ENCODE measurements at places on chromosomes 16 and 17.

- DNase-seq = no peak
These were observed 590.6 kb downstream of the MAF start for GRCh38 chr16:79009896-79010295.

GRCh38 chr16:69619514-69619913 is 53.7 kb downstream of the NFAT5 start:
- DNase-seq = no peak

- no peak for DNase-seq
These were observed 587 bp upstream of the PRR35 start for GRCh38 chr16:559411-560203.

- DNase-seq = no peak
These were observed 83.1 kb downstream of the MYO1D start for GRCh38 chr17:32793841-32794240.

DNA sequence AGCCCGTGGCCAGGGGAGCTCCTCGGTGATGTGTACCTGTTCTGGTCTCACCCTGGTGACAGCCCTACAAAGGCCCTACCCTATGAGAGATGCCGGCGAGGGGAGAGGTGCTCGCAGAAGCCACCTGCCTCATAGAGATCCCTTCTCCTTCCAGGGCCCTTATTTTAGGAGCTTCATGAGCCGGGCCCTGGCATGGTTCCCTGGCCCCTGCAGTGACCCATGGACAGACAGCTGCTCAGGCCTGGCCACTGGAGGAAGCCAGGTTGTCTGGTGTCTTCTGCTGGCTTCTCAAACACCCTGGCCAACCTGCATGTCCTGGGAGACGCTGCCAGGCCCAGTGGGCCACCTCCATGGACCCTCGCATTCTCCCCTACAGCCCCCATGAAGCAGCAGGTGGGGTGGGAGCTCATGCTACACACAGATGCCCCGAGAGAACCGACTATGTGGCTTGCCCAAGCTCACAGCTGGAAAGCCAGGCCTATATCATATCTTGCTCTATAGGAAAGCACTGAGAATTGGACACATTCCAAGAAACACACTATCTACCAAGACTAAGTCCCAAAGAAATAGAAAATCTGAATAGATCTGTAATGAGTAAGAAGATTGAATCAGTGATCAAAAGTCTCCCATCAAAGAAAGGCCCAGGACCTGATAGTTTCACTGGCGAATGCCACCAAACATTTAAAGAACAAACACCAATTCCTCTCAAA is 7.2 kb upstream of the AATK start:
- DNase-seq = no peak

GRCh38 chr16:66475232-66475631 is 48.1 kb downstream of the BEAN1 start:
- no peak for DNase-seq

DNA sequence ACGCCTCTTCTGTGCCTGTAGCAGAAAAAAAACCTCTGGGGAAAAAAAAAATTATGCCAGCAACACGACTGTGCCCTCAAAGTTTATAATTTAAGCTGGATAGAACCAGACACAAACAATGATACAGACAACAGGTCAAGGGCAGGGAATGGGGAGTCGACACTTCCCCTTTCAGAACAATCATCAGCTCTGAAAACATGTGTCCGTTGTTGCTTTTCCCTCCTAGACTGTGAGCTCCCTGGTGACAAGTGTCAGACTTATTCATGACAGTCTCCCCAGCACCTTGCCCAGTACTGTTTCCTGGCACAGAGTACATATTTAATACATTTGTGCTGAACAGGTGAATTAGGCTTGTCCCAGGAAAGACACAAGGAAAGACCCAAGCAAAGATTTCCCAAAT is 178.3 kb downstream of the SOX9 start:
- DNase-seq = no peak

DNA sequence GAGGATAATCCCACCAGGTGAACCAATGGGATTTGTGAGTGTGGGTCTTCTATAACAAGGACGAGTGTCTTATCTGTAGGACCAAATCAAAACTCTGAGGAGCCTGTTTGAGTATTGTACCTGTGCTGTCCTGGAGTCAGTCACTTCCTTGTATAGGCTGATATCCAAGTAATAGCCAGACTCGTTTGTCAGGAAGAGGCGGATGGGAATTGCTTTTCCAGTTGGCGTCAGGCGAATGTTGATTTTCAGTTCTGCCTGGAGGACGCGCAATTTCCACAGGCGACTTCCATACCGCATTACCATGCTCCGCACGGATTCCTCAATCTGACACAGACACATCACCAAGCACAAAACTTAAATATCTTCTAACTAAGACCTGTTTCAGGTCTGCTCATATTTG is 187.6 kb upstream of the C17orf78 start:
- no peak for DNase-seq

DNA sequence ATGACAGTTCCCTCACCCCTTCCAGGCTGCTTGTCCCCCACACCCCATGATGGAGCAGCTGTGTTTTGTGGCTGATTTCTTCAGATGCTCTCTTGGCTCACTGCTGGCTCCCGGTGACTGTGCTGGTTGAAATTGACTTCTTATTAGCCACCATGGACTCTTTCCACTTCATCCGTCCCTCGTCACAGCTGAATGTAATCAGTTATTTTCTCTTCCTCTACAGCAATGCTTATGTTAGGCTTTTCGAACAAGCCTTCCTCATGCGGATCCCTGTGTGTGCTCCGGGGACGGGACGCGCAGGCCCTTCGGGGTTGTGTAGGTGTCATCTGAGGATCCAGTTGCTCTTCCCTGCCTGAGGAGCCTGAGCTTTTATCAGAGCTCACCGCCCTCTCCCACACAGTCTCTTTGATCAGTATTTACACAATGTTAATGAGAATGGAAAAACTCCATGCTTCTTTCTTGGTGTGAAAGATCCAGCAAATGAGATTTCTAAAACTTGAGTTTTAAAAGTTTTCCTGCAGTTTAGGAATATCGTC is 87.5 kb downstream of the RPTOR start:
- DNase-seq = no peak

GRCh38 chr16:76943921-76944320 is 247.1 kb upstream of the MON1B start:
- DNase-seq = no peak

DNA sequence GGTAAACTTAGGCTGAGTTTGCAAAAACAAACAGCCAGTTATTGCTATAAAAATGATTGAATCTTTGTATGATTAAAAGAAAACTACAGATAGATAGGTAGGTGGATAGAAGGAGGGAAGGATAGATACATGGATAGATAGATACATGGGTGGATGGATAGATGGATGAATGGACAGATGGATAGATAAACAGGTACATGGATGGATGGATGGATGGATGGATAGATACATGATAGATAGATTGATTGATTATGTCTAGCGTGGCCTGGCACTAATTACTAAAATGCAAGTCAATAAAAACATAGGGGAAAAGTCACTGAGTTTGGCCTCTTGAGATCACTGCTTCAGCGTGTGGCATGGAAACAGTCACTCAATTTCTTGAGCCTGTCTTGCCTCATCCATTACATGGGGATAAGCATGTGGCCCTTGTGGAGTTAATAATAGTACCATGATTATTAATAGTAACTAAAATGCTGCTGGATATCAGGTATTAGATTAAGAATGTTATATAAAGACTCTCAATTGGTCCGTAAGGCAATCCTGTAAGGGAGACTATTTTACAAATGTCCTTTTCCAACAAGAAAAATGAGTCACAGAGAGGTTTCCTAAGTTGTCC is 184.9 kb downstream of the HS3ST3A1 start:
- no peak for DNase-seq

DNA sequence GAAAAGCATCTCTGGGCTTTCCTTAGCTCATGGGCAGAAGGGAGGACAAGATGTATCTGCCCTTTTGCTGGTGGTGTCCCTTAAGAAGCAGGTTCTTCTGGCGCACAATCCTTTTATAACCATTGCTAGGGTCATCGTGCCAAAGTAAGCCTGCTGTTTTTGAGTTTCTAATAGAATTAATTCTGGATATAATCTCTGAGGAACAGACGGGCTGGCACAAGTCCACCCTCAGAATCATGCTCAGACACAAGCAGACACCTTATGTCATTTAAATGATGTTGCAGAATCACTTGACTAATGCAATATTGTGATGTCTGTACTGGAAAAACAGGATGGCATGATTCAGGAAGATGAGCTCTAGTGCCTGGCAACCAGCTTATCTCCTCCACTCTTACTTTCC is 18.8 kb upstream of the MMD start:
- DNase-seq = no peak

DNA sequence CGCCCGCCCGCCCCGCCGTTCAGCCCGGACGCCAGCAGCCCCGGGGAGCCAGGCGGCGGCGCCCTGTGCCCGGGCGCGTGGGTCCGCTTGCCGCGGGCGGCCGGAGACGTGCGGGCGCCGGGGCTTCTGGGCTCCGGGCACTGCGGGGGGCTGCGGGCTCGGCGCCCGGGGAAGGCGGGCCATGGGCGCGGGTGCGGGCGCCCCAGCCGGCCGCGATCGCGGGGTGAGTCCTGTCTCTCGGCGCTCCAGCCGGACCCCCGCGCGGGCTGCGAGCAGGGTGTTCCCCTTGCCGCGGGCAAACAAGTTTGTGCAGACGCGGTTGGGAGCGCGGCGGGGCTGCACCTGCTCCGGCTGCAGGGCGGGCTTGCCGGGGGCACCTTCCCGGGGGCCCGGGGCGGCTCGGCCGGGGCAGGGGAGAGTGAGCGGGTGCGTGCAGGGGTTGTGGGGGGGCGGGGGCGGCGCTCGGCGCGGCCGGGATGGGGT is 292 bp downstream of the WSCD1 start:
- DNase-seq = no peak

- no peak for DNase-seq
These were observed 77.2 kb downstream of the AATF start for GRCh38 chr17:37025847-37026530.

DNA sequence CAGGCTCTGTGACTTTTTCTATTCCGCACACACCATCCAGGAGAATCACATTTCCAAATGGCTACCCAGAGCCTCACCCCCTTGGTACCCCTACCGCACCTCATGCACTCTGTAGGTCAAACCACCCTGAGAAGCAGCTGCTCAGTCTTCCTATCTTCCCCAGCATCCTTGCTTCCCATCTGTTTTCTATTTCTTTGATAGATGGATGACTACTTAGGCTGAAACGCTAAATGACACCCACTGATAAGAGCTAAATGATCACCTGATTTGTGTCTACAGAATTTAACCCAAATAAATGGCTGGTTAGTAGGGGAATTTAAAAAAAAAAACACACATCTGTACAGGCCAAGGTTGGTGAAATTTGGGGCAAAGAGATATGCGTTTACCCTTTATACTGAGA is 17.6 kb upstream of the COX10 start:
- no peak for DNase-seq

DNA sequence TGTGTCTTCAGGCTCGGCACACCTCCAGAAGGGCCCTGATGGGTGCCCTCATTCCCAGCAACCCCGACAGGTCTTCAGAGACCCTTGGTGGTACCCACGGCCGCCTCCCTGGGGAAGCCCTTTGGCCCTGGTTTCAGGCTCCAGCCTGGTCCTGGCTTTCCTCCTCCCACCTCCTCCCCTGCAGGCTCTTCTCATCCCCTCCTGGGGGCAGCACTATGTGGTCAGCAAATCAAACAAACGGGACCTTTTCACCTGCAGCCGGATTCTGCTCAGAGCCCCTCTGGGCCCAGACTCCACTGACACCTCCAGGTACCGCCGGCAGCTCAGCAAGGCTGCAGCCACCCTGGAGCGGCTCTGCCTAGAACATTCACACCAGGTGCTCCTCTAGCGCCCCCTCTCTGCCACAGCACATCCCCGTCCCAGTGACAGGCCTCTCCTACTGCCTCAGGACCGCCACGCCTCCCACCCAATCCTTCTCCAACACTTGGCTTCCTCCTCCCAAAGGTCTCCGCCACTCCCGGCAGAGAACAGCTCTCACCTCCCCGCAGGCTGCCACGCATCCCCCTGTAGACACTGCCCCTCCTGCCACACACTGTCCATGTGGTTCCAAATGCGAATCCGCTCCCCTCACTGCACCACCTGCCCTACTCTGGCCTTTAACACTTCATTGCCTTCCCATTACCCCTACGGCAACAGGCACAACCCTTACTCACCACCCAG is 12.0 kb downstream of the CORO7 start:
- no peak for DNase-seq

- peak; percentile 40 for DNase-seq
These were observed 14.9 kb upstream of the RBFOX3 start for GRCh38 chr17:79625706-79626105.

GRCh38 chr17:50817838-50818237 is 17.5 kb upstream of the WFIKKN2 start:
- no peak for DNase-seq

GRCh38 chr16:23124315-23124714 is 24.9 kb downstream of the USP31 start:
- no peak for DNase-seq

DNA sequence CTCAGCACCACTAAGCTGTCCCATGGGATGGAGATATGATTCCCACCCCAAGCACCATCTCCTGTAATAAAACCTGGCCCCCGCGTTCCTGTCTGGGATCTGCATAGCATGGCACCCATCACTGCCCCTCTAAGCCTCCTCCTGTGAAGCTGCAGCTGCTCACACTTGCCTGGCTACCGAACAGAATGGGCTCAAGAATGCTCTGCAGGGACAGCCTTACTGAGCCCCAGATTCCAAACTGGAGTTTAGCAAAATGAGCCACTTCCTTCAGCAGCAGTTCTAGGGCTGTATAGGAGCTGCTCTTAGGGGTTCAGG is 256.1 kb downstream of the CPPED1 start:
- DNase-seq = no peak

GRCh38 chr17:43879723-43880419 is 27.5 kb downstream of the MPP2 start:
- no peak for DNase-seq

DNA sequence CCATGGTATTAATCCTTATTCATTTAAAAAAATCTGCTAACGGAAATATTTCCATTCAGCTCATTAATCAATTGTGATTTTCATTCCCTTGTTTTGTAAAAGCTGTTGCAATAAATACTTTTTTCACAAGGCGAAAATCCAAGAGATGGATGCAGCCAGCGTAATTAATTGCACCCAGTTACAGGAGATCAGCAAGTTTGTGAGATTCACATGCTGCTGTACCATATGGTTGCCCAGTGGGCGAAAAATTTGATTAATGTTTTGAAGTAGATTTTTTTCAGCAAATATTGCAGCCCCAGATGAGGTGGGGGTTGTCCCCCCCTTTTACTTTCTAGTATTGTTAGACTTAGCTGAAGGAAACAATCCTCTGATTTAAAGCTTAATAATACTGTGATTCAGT is 186.6 kb downstream of the WWOX start:
- DNase-seq = no peak

- no peak for DNase-seq
These were observed 301.7 kb upstream of the N4BP1 start for GRCh38 chr16:48911700-48912099.

- no peak for DNase-seq
These were observed 25.6 kb upstream of the CDRT4 start for GRCh38 chr17:15492791-15493692.

DNA sequence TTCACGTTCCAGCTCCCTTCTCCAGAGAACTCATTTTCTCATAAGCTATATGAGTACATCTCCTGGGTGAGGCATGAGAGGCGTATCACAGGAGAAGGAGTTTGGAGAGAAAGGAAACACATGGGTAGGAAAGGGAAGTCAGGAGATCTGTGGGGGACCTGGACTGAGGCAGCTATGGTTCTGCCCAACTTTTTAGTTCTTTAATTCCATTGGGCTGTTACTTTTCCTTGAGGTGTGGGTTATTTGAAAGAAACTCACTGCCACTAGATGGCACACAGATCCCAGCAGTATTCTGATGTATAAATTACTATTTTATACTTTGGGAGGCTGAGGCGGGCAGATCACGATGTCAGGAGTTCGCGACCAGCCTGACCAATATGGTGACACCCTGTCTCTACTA is 63.6 kb downstream of the NUP93 start:
- no peak for DNase-seq

GRCh38 chr16:56874800-56875199 is 9.8 kb downstream of the SLC12A3 start:
- no peak for DNase-seq

Measured in RWPE2 (cell line).